Activated gamma-delta T cell treated with Interleukin-2 at 50 U/mL for 16 hours (primary cell): ENCODE measurements at places on chromosomes 5 and 9.

DNA sequence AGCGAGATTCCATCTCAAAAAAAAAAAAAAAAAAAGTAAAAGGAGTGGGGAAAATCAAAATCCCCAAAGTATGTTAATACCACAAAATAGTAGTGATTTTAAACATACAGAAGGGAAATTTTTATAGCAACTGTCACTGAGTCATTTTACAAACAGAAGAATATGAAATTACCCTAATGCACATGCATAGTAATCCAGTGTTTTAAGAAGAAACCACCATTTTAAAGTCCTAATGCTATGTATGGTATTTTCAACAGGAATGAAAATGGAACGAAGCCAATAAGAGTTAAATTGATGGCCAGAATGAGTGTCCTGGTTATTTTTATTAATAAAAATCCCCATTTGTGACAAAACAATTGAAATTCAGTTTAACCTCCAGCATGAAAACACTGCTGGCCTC lies 26.7 kb upstream of the NXNL2 start:
- DNase-seq: no peak

DNA sequence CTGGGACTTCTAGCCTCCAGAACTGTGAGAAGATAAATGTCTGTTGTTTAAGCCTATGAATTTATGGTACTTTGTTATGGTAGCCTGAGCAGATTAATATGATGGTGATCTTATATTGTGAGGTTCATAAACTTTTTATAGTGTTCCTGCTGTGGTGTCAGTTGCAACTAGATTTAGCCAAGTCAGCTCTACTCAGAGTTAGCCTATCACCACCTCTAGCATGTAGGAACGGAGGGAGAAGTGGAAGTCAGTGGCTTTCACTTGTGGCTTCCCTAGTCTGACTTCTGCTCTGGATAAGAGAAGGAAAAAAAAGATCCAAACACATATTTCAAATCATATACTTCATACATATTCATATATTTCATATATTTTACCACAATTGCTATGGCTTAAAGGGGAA lies 6.6 kb downstream of the POC5 start:
- no peak for DNase-seq

DNA sequence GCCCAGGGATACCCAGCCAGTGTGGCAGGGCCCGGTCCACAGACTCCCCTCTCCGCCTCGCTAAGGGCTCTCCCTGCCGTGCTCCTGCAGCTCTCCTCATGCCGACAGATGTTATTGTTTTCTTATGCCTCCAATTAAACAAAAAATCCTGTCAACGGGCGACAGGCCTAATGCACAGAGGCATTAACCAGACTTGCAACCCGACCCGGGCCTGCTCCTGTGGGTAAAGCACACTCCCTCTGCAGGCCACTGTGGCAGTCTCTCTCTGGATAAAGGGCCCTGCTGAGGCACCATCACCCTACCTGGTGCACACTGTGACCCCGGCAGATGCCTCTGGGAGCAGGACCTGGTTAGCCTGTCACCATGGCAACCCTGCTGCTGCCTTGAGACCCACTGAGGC lies 27.5 kb upstream of the HAND1 start:
- DNase-seq: no peak

DNA sequence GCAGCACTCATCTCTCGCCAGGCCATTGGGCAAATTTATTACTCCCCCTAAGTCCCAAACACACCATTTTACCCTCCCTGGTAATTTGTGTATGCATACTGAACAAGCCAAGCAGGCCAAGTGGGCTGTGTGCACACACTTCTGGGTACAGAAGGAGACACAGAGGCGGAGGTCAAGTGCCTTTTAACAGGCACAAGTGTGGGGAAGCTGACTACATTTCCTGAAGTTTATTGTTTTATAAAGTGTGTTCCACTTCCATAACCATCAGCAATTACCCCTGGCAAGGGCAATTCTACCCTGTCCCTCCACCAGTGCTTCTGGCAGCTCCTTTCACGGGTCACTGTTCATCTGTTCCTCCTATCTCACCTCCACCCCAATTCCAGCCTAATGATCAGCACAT lies 93.9 kb downstream of the SETX start:
- DNase-seq: no peak

GRCh38 chr9:82034956-82035731 lies 46.6 kb downstream of the SPATA31D1 start:
- no peak for DNase-seq

DNA sequence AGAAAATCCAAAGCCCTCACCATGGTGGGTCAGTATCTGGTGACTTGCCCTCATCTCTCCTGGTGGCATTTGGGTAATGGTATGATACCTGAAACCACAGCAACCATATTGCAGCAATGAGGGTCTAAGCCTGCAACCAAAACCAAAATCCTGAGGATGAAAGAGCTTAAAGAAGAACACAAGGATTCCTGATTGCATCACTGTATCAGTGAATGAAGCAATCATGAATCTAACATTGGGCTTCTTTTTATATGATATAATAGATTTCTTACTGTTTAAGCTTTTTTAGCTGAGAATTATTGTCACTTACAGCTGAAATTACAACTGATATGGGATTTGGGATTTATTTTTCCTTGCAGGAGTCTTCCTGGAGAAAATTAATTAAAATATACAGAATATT lies 269.9 kb downstream of the MEF2C start:
- no peak for DNase-seq

- no peak for DNase-seq
These were observed 29.3 kb downstream of the PRRC2B start for GRCh38 chr9:131423171-131423581.

GRCh38 chr5:172830275-172830799 lies 3.7 kb upstream of the ERGIC1 start:
- DNase-seq: no peak

DNA sequence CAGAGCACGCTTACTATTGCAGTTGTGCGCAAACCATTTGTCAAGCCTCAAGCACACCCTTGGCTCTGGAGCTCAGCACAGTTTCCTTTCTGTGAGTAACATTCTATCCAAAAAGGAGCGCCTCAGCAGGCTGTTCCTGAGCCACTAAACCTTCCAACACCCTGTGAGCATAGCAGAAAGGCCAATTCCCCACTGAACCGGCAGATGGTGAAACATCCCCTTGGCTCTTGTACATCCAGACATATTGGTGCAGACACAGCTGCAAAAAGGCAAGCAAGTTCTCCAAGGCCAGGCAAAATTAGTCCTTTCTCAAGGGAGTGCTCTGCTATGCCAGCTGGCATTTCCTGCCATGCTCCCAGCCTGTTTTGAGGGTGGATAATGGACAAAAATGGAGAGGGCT lies 44.1 kb upstream of the CEMIP2 start:
- DNase-seq: no peak

GRCh38 chr9:127132375-127132774 lies 9.9 kb upstream of the ANGPTL2 start:
- no peak for DNase-seq

- DNase-seq: no peak
These were observed 81.3 kb downstream of the SMARCA2 start for GRCh38 chr9:2096376-2096970.

GRCh38 chr5:87404359-87404758 lies 8.4 kb downstream of the CCNH start:
- DNase-seq: no peak

DNA sequence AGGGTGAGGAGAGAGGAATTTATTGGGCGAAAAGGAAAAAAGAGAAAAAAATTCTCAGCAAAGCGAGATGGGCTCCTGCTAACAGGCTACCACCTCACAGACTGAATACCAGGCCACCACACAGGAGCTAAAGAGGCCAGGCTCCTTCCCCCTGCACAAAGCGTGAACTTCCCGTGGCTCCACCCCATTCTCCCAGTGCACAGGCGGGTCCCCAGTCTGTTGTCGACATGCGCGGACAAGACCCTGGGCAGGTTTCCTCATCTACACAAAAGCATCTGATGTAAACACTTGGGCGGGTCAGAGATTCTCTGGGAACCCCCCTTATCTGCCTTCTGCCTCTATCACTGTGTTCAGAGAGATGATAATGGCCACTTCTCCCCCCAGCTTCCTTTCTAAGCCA lies 34.2 kb downstream of the IL31RA start:
- DNase-seq: no peak

GRCh38 chr9:111360881-111361280 lies 30.9 kb upstream of the OR2K2 start:
- DNase-seq: no peak

GRCh38 chr5:59037941-59038797 lies 455.3 kb downstream of the RAB3C start:
- DNase-seq: no peak

GRCh38 chr5:16784088-16784487 lies 152.0 kb downstream of the MYO10 start:
- no peak for DNase-seq

GRCh38 chr9:2087500-2088313 lies 72.6 kb downstream of the SMARCA2 start:
- DNase-seq: peak; percentile 7

DNA sequence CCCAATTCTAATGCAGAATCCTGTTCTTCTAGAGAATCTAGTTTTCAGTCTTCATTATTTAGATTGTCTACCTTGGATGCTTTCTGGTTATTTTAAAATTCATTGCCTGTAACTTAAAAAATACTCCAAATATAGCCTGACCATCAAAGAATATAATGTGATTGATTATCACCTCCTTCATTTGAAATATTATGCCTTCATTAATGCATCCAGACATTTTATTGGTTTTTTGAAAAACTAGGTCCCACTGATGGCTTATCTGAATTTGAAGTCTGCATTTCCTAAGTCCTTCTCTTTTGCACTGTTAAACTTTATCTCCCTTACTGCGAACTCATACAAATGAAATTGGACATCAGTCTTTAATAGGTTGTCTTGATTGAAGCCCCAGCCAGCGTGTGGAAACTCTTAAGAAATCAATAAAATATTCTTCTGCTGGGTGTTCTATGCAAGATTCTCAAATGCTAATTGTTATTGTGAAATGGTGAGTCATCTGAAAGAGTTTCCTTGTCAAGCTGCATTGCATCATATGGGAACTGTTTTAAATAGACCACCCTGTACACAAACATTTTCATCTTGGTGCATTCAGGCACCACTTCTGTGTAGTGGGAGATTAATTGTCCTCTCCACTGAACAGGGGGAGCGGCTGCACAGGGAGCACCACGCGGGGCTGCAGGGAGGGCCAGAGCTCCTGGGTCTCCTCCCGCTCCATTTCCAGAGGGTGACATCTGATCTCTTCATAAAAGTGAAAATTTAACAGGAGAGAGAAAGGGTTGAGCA lies 92.3 kb upstream of the FANCC start:
- no peak for DNase-seq

DNA sequence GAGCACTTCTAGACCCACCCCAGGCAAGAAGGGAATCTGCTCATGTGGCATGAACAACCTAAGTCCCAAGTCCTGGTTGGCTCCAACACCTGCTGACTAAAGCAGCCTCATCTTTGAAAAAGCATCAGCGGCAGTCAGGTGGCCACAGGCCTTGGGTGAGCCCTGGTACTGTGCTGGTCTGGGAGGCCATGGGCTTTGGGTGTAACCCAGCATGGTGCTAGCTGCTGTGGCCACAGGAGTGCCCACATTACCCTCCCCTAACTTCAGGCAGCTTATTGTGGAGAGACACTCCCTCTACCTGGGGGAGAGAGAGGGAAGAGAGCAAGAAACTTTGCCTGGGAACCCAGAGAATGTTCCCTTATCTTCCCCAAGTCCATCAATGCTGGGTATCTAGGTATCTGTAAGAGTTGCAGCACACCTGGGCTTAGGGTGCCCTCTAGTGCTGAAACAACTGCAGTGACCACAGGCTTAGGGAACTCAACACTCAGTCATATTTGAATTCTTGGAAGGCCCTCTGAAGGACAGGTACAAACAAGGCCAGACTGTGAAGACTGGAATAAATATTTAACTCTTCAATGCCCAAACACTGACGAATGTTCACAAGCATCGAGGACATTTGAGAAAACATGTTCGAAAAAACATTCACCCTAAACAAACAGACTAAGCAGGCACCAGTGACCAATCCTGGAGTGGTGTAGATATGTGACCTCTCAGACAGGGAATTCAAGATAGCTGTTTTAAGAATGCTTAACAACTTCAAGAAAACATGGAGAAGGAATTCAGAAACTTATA lies 69.9 kb upstream of the OR2K2 start:
- DNase-seq: no peak

GRCh38 chr9:94697972-94698581 lies 28.4 kb upstream of the AOPEP start:
- no peak for DNase-seq

DNA sequence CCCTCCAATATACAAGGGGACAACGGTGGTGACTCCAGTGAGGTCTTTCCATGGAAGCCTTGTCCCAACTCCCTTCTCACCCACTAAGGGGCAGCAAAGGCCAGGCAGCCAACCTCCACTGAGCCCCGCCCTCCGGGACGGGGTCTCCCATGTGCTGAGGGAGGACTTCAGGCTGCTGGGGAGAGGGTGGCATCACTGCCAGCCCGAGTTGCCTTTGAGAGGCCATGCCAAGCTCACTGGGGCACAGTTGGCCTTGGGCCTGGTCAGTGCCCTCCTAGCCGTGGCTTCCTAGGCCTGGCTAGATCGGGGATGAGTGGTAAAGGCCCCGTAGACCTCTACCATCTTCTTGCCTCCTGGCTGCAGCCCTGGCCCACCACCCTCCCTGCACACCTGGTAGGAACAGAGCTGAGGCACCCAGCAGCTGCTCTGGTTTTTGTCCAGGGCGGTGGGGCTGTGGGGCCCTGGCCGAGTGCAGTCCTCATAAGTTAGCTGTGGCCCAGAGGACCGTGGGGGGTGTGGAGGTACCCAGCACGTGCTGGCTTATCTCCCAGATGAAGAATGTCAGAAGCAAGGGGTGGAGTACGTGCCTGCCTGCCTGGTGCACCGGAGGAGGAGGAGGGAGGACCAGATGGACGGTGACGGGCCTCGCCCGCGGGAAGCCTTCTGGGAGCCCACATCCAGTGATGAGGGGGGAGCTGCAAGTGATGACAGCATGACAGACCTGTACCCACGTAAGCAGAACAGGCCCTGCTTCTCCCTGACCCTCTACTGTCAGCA lies 3.2 kb downstream of the SURF2 start:
- DNase-seq: no peak

- no peak for DNase-seq
These were observed 54.1 kb downstream of the MTAP start for GRCh38 chr9:21856301-21857094.

DNA sequence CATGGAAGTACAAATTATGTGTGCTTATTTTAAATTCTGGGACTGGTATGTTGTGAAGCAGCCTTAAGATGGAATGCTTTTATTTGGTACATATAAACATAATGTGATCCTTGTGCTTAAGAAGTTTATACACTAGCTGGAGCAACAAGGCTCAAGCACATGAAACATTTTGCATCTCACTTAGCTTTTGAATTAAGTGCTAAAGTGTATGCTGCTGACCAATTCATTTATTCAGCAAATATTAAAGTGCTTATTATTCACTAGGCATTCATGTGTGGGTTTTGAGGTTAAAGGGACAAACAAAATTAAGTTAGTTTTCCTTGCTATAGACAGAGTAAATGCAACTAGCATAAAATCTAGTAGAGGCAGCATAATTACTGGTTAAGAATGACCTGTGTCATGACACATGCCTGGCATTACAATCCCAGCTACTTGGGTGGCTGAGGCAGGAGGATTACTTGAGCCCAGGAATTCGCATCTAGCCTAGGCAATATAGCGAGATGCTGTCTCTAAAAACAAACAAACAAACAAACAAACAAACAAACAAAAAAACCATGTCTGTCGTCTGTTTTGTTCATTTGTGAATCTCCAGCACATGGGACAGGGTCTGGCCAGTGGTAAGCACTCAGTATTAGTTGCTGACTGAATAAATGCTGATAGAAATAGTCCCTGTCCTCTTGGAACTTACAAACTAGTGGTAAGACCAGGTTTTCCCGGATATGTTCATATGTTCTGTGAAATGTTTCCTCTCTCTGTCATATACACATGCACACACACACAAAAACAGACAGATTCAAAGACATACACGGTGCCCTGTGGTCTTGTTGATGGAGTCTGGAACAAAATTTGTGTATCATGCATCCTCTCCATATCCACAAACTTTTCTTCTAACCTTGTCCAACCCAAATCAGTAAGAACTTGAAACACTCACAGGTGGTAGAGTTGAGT lies 41.9 kb upstream of the TNFAIP8 start:
- DNase-seq: no peak
